ENCODE measurements at places on chromosomes 11 and 22. TPM values are rescaled to one million over a fixed set of nuclear protein-coding genes. Genes with fewer than 3 reads are reported as not detected.

TREH gene
- not detected for total RNA-seq

FJX1 gene
- 3.6 TPM for total RNA-seq

KCNK4 gene
- not detected for total RNA-seq

DNA sequence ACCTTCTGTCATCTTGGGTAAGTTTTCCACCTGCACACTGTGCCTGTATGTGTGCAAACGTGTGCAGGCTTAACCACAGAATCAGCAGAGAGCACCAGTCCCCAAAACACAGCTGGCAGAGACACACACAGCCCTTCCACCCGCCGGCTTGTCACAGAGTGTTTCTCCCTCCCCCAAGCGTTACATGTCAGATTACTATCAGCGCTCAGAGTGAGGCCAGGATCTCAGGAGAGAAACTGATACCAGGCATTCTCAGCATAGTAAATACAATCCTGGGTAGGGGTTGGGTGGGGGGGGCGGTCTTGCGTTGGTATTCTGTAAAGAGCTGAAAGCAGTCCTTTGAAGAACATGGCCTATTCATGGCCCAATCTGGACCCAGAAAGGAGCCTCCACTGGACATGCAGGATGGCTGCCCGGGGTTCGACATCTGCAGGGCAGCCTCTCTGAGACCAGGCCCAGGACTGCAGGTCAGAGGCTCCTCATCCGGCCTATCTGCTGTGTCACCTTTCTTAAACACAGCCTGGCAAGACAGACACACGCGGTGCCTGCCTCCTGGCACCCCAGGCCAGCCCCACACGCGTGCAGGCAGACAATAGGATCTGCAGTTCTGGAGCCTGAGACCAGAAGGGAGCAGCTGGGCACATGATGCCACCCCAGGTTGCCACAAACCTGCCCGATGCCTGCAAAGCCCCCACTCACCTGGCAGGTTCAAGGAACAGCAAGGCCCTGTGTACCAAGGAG lies 1.7 kb downstream of the OSBPL5 start:
- DNase-seq = peak; percentile 73

DNA sequence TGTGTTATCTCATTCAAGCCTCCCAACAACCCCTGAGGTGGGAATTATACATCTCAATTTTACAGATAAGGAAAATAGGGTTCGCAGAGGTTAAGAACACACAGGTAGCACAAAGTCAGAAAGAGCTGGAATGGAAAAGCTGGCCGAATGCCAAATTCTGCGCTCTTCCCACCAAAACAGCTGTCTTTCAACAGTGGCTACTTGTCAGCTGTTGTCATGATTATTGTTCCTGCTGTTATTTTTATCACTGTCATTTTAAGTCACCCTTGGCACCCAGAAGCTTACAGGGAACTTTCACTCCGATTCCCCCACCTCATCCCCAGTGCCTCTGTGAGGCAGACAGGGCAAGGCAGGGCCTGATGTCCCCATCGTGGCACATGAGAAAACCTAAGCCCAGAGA lies 74.5 kb upstream of the CSNK2A3 start:
- DNase-seq = no peak

GRCh38 chr11:19789835-19790710 lies 77.4 kb downstream of the NAV2 start:
- no peak for DNase-seq

- no peak for DNase-seq
Observed at GRCh38 chr11:132937016-132937415, 595.3 kb downstream of the OPCML start.

- no peak for DNase-seq
Observed at GRCh38 chr22:20430720-20431510, 6.7 kb downstream of the SCARF2 start.

Measured in cardiac septum (tissue), 1 donor.